Ureter (tissue), 1 donor: ENCODE measurements at places on chromosomes 7 and 10.
A peak's percentile ranks its signal among the peaks of the same experiment; 100 is the strongest.

DNA sequence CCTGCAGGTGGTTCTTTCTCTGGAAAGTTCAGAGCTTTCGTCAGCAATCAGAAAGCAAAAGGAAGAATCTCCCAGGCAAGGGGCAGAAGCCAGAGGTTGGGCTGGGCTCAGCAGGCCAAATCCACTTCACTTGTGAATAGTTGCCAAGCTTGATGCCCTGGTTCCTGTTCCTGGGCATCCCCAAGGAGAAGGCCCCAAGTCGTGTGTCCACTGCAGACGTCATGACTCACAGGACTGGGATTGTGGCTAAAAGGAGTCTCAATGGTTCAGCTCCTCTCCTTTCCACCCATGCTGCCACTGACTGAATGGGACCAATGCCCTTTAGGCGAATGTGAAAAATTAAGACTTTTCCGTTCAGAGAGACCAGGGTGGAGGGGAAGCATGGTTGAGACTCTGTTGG, 38.6 kb upstream of the TRIM8 start:
- DNase-seq: no peak

GRCh38 chr7:5827755-5828154, 46.3 kb upstream of the RNF216 start:
- no peak for DNase-seq

GRCh38 chr7:2233926-2234325, 1.2 kb upstream of the MAD1L1 start:
- DNase-seq: no peak

- no peak for DNase-seq
Observed at GRCh38 chr7:157722137-157723060, 385.6 kb downstream of the DNAJB6 start.

DNA sequence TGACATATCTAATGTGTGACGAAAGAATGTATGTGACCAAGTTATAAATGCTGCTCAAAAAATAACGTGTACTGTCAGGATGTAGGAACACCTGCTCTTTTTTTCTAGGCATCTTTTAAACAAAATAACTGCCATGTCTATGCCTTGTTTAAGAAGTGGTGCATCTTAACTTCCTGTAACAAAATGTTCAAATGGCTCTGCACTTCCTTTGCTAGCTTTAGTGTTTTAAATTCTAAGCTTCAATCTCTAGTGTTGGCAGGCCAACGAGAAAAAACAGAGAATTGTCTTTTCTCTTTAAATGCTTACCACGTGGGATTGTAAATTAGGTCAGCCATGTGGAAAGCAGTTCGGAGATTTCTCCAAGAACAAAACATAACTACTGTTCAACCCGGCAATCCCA, 14.6 kb upstream of the PDSS1 start:
- DNase-seq: no peak

DNA sequence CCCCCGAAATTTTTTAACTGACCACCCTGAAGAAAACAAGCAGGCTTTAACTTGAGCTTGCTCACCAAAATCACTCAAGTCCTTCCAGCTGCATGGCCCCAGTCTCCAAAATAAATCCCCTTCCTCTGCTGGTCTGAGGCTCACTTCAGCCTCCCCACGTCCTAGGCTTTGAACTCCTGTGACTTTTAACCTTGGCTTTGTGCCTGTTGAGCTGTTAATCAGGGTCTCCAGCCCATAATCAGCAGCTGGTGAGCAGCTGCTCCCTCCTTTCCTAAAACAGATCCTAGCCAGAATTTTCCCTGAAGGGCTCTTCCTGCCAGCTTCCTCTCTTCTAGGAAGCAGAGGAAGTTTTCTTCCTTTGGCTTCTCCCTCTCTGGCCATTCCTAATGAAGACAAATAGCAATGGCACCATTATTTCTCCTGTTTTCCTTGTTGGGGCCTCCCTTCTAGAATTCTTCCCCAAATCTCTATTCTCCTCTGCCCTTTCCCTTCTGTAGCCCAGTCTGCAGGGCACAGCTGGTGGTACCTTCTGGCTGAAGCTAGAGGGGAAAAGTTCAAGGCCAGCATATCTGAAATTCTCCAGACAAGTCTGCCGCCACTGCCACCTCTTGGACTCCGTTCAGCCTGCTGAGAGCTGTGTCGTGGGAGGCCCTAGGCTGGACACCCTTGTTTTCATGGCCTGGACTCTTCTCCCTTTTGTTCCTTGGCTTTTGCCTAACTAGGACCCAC, 152.1 kb downstream of the NOC3L start:
- no peak for DNase-seq

GRCh38 chr10:70804421-70804808, 11.3 kb upstream of the SGPL1 start:
- no peak for DNase-seq

- no peak for DNase-seq
Observed at GRCh38 chr7:129371487-129371886, 62.7 kb upstream of the STRIP2 start.

DNA sequence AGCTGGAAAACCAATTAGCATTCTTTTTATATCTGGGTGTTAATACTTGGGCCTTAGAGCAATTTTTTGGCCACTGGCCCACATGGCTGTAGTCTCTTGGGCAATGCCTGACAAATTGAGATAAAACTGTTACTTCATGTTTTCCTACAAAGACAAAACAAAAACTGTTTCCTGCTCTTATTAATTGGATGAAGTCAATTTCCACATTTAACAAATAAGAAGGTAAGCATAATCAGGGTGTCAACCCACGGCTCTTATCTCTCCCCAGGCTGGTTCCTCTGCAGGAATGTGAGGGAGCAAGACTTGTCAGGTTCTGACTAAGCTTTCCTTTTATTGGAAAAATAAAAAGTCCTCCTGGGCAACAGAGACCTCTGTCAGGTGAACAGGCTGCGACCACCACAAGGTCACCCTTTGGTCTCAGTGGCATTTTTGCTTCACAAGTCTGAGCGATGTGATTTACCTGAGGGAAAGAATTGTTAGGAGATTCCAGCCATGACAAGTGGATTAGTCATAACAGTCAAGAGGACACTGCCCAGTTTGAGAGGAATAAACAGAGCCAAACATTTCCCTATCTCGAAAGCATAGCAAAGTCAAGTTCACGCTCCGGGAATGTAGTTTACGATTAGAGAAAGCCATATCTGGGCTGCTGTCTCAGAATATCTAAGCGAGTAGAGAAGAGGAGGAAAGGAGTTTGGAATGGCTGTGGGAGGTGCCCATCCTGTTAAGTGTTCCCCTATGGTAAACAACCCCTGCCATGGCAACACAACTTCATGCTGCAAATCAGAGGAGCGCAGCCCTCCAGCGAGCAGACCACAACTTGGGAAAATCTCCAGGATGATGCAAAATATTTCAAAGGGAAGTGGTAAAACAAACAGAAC, 144.4 kb downstream of the TES start:
- DNase-seq: peak; percentile 50

DNA sequence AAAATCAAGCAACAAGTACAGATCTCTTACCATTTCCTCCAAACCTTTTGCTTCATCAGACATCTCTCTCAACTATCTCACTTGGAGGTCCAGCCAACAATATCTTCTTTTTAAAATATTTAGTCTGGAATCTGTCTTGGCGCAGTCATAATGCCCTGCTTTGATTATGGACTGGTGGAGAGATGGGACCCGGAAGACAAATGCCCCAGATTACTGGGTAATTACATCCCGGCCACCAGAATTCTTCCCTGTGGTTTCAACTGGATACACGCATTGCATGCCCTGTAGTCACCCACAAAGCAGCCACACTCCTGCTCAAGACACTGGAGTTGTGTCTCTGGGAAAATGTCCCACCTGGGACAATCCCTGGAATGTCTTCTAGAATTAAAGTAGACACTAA, 65.5 kb downstream of the BPGM start:
- DNase-seq: no peak

DNA sequence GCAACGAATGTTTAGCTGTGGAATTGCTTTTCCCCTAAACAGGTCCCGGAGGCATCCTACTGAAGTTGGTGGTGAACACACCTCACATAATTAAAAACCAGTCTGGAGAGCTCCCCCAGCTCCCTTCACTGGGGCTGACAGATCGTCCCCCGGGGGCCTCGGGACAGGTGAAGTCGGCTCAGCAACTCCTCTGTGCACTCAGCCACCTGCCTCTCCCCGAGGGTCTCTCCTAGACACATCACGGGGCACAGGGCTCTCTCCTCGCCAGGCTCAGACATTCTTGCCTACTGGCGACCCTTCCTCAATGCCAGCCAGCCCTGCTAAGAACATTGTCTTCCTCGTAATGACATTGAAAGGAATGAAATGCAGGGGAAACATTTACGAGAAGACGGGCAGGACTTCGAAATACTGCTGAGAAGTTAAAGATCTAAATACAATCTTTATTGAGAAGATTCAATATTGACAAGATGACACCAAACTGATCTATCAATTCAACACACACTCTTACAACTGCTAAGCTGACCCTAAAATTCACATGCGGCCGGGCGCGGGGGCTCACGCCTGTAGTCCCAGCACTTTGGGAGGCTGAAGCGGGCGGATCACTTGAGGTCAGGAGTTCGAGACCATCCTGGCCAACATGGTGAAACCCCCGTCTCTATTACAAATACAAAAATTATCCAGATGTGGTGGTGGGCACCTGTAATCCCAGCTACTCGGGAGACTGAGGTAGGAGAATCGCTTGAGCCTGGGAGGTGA, 88.1 kb upstream of the DNAAF5 start:
- no peak for DNase-seq

DNA sequence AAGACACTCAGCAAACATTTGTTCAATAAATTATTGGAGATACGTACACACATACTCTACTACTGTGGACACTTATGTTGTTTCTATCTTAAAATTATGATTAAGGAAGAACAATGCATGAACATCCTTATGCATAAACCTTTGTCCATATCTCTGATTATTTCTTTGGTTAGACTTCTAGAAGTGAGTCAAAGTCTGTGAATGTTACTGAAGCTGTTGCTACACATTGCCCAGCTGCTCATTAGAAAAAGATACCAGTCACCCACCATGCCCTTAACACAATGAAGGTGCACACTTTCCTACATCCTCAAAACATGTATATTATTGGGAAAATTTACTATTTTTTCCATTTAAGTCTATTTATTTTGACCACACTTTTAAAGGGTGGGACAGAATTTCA, 1.4 kb upstream of the CLRN3 start:
- DNase-seq: no peak

GRCh38 chr10:68959695-68960527, 3.9 kb downstream of the DDX21 start:
- DNase-seq: no peak

DNA sequence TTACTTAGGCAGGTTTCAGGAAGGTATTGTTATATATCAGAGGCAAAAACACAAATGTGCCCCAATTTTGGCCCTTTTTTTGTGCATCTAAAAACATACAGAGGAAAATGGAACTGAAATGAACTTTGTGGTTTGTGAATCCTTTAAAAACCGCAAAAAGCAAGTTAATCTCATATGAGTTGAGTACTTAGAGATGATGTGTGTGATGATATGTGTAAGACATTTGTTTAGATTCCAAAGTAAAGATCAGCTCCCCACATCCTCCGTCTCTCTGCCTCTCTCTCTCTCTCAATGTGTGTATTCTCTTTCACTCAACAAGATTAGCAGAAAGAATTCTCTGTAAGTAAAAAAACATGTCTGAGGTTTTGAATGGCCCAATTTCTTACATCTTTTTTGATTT, 201.9 kb downstream of the MALRD1 start:
- no peak for DNase-seq

DNA sequence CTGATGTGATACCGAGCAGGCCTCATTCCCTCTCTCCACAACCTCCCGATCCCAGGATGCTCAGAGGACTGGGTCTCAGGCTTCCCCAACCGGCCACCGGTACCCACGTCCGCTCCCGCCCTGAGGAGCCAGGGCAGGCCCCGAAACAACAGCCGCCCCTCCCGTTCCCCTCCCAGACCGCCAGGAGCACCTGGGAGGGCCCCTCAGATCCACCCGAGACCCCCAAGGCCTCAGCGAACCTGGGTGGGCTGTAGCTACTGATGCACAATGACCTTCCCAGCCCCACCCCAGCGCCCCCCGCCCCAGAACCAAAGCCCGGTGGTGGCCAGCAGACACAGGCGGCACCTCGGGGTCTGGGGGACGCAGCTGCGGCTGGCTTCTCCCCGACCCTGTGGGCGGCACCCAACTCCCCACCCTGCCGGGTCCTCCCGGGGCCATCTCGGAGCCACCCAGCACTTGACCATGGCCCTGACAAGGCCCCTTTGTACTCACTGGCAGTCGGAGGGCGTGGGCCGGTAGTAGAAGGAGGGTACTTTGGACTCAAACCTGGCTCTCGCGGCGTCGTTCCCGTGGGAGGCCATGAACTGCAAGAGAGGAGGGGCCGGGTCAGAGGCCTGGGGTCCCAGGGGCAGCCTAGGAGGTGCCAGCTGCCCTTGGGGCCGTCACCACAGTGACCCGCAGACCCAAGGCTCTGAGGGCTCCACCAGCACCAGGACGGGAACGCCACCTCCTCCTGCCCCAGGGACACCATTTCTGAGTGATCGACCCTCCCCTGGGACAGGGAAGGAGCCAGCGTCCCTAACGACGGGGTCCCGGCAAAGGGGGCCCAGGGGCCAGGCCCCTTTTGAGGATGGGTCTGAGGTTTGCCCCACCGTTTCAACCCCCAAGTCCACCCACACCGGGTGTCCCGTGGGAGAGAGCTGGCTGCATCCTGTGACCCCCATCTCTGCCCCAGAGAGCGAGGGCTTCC, 28.1 kb downstream of the ADAP1 start:
- DNase-seq: peak; percentile 41

- DNase-seq: no peak
Observed at GRCh38 chr7:150971242-150972022, 6.7 kb downstream of the KCNH2 start.

- DNase-seq: no peak
Observed at GRCh38 chr10:14302035-14302434, 28.7 kb downstream of the FRMD4A start.

DNA sequence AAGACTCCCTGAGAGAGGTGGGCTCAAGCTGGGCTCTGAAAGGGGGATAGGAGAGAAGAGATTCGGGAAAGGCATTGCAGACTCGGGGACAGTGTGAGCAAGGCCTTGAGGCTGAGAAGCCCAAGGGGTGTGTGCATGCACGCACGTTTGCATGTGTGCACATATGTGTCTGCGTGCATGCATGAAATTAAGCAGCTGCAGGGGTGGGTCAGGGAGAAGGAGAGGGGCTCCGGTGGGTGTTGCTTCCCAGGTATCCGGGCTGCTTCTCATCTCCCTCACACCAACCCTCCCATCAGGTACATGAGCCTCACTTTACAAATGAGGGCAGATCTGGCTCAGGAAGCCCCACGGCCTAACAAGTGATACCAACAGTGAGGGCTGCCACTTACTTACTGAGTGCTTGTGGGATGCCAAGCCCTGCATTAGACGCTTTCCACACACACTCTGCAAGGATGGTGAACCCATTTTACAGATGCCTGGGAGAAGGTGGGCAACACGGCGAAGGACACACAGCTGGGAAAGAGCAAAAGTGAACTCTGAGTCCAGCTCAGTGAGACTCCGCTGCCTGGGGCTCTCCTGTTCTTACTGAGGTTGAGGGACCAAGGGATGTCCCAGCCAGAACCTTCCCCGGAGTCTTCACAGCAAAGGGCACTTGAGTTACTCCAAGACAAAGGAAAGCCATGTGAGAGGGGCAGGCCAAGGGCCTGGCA, 26.4 kb downstream of the ZCCHC24 start:
- no peak for DNase-seq

- DNase-seq: no peak
Observed at GRCh38 chr10:74153123-74153522, 2.1 kb downstream of the ADK start.
